Caki2 (cell line): ENCODE measurements at places on chromosomes 5 and 9.

DNA sequence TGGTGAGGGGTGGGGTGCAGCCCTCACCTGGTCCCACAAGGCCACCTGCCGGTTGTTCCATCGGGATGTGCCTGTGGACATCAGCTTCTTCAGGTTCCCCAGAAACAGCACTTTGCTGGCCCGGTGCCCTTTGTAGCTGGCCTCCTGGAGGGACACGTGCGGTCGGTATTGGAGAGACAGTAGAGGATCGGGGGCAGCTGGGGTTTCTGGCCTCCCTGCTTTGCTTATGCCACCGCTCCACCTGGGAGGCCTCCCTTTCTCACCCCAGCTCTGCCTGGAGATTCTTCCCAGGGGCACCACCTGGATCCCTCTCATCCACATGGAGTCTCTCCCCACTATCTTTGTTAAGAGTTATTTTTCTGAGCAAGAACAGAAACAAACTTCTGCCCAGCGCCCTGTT lies 13.1 kb upstream of the TRIM14 start:
- DNase-seq: no peak

GRCh38 chr5:82332064-82332855 lies 54.1 kb upstream of the RPS23 start:
- DNase-seq: no peak

DNA sequence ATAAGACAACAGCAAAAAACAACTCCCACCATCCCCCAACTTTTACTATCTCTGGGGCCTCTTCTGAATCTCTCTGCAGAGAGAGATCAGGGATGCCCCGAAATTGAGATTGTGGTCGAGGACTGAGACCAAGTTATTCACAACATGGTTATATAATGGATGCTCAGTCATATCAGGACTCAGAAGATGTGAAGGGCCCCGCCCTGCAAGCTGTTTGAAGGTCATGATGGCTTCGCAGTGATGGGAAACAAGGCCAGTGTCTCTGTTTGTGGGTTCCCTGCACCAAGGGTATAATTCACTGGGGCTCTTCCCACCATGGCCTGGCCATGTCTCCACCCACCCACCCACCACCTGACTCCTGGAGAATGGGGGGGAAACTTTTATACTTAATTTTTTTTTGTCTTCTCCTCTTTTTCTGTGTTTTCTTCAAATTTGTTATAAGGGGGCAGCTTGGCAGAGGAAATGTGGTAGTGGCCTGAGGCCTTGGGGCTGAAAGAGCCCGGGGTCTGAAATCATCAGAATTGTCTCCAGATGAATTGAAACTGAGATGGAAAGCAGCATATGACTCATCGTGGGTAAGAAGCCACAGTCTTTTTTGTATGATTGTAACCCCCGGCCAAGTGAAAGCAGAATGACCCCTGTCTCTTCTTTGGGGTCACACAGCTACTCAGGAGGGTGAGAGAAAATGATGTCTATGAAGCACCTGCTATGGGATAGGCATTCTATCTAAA lies 15.0 kb upstream of the TEX48 start:
- DNase-seq: no peak

DNA sequence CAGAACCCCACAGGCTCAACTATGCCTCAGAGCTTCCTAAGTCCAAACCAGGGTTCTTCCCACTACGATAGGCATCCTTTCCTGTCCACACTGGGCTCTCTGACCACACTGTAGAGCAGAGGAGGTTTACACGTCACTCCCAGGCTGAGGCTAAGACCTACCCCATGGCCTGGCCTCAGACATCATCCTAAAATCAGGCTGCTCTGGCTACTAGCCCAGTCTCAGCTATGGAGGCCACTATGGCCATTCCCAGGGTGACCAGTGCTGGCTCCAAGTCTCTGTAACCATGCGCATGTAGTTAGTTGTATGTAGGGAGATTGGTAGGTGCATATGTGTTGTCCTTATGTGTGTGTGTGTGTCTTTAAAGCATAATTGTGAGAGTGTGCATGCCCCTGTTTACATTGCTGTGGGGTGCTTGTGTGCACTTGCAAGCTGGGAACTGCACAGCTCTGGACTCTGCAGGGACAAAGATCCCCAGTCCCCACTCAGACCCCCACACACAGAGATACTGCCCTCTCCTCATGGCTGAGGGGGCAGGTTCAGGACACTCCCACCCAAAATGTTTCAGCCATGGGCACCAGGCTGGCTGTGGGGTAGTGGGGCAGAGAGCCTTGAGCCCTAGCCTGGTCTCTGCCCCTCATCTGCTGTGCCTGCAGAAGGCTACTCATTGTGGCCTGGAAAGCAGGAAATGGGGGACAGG lies 12.3 kb downstream of the PDLIM4 start:
- DNase-seq: no peak

DNA sequence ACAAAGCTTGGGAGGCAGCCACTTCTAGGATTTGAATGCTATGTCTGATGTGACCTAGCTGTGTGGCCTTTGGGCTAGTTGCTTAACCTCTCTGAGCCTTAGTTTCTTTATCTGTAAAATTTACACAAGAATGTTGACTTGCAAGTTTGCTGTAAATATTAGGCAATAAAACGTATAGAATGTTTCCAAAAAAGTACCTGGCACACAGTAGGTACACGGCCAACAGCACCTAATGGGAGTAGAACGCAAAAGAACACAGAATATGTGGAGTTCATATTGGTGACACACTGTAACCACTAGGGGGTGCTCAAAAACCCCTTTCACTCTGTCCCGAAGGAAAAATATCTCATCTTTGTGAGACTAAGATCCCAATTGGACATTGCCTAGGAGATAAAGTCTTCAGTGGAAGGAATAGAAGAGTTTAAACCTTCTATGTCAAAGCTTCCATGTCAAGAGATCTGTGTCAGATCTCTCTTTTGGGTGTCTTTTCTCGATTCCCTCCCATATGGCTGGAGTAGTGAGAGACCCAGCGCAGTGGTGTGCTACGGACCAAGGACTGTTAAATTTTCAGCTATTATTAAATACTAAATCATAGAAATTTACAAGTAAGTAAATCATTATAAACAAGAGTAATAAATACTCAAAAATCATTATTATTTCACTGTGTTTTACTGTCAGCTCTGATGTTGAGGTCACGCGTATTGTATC lies 145.4 kb upstream of the RAD23B start:
- no peak for DNase-seq

DNA sequence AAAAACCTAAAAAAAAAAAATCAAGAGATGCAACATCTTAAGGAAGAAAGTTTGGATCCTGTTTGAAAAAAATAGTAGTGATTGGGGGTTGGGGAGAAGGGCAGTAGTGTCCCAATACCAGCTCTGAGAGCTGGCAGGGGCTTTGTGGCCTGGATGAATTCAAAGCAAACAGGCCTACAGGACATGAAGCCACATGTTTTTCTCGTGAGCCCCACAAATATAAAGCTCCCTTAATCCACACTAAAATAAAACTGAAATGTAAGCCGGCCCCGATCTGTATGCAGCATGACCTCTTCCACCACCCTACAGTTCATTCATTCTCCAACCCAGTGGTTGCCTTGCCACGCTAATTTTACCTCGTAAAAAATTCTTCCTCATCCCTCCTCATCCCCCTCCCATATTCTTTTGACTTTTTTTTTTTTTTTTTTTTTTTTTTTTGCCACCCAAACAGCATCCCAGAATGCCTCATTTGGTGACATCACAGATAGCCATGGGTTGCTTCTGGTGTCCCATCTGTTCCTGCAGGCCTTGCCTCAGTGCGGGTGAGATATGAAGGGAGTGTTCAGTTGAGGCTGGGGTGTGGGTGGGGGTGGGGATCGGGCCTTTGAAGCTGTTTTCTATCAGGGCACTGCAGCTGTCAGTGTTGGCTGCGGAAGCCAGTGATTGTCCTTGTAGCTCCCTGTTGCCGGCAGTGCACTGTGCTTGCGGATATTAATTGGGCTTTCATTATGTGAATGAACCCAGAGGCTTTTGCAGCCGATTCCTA lies 81.6 kb upstream of the NFIB start:
- no peak for DNase-seq

DNA sequence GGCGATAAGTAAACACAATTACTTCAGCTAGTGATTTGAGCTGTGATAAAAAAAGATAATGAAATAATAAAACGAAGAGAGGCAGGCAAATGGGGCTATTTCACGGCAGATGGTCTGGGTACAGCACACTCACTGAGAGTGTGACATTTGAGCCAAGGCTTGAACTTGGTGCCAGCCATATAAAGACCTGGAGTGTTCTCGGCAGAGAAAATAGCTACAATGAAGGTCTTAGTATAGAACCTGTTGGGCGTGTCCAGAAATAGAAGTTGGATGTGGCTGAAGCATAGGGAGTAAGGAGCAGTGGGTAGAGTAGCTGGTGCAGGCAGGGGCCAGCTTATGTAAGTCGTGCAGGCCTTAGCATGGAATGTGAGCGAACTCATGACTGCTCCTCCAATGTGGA lies 660.3 kb upstream of the WWC1 start:
- no peak for DNase-seq
